Activated T-helper 1 cell treated with anti-CD3 and anti-CD28 coated beads, Interleukin-2, amount 50 U/mL, for 16 hours (primary cell): ENCODE measurements at places on chromosomes 3 and 15.

GRCh38 chr3:152285509-152285908 lies 16.8 kb downstream of the MBNL1 start:
- DNase-seq, result no peak

- DNase-seq, result no peak
These were observed 34.6 kb downstream of the GASK1A start for GRCh38 chr3:43013743-43014155.

DNA sequence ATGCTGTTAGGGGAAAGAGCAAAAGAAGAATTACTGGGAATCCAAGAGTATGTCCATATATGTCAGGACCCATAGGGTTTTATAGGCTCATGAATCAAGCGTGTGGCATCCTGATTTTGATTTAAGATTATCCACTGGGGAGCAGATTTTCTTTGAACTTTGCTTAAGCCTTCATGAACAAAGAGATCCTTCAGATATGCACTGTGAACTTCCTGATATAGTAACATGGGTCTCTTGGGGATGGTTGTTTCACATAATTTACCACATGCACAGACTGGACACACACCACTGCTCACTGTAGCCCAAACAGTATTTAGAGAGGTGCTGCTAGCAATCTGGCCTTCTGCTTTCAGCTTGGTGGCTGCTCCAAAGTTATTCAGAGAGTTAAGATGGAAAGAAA lies 200.9 kb upstream of the ZPLD1 start:
- DNase-seq, result no peak

DNA sequence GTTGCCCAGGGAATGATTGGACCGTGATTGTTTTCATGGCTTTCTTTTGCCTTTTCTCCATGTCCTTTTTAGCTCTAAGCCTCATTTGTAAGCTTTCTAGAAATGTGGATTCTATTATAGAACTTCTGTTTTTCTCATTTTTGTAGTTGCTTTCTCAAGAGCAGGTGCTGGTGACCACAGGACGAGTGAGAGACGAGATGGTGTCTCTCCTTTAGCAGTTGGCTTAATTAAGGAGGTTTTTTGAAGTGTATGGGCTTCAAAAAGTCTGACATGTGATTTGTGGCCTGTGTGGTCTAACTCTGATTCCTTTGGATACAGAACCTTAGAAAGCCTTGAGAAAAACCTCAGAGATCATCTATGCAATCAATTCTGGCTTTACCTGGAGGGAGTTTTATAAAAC lies 292.8 kb downstream of the LPP start:
- no peak for DNase-seq

- no peak for DNase-seq
These were observed 20.4 kb upstream of the RIOX2 start for GRCh38 chr3:97992547-97993173.

- no peak for DNase-seq
These were observed 621.7 kb downstream of the ZPLD1 start for GRCh38 chr3:103056542-103056941.

DNA sequence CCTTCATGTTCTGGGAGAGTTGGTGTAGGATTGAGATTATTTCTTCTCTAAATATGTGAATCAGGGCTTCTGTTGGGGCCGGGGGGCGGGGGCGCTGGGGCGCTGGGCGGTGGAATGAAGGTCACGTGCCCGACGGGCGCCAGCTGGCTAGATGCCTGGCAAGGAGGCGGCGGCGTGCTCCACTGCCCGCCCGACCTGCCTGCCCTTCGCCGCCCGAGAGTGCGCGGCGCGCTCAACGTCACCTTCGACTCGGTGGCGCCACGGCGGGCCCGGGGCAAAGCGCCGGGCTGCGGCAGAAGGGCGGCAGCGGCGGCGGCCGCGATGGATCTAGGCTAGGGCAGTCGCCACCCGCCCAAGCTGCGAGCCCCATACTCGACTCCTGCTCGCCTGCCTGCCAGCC lies 47.0 kb upstream of the LHFPL4 start:
- no peak for DNase-seq

- DNase-seq, result no peak
These were observed 13.6 kb upstream of the CNBP start for GRCh38 chr3:129197321-129197720.

GRCh38 chr3:52681596-52681995 lies 4.1 kb downstream of the PBRM1 start:
- DNase-seq, result no peak

- no peak for DNase-seq
These were observed 115.8 kb downstream of the EPHA3 start for GRCh38 chr3:89223188-89223587.

- DNase-seq, result no peak
These were observed 9.6 kb upstream of the FAM174B start for GRCh38 chr15:92665100-92665555.

GRCh38 chr3:25212736-25213135 lies 215.3 kb upstream of the RARB start:
- DNase-seq, result no peak

DNA sequence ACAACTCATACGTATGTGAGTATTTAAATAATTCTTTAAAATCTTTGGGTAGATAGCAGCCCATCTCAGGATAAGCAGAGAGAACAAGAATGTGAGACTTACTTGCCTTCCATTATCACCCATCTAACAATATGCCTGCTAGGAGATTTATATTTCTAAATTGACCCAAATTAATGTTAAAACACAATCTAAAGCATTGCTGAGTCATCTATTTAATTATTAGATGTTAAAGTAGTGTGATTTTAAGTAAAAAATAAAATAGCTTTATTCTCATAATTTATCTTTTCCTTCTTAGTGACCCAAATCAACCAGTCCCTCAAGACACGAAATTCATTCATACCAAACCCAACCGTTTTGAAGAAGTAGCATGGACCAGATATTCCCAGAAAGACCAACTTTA lies 578.9 kb upstream of the NAALADL2 start:
- DNase-seq, result no peak

DNA sequence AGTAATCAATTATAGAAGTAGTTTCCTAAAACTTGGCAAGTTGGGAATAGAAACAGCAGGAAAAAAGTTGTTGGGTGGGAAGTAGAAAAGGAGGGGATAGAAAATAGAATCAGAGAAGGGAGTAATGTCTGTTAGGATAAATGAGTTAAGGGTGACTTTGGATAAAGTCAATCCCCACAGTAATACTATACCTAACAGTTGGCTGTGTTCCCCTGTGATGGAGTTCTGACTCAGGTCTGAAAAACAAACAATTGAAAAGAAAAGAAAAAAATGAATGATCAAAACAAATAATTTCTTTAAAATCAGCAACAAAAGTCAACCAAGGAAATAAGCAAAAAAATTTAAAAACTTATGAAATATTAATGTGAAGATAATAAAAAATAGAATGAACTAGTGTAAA lies 50.3 kb downstream of the EMC4 start:
- no peak for DNase-seq

DNA sequence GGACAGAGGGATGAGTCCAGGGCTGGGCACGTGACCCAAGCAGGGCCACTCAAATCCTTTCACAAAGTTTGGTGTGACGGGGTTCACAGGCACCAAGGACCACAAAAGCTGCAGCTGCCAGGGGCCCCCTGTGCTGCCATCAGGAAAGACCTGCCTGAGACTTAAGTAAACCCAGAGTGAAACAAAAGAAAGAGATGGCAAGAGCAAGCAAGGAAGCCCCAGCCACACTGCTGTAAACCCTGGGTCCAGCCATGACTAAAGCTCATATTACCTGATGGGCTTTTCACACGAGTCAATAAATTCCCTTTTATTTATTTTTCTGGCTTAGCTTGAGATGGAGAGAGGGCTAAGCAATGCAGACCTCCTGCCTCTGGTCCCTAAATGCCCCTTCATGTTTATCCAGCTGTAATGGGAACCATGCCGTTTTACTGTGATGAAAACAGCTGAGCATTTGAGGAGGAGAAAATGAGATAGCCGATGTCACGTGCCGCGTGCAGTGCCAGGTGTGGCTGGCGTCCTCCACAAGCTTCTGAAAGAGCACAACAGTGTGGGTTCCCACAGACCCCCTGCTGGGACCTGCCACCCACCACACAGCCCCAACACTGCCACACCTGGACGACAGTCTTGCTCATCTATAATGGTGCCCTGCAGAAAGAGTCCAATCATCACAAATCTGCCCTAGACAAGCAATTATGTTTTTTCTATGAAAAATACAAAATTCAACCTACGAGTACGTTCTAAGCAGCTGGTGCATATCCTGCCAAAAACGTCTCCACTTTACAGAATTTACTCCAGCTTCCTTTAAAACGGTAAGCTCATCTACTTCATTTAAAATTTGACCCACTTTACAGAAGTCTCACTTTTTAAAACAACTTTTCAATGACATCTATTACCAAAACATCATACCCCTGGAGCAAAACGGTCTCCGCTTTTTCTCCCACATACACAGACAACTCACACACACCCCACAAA lies 34.2 kb downstream of the ADAMTS17 start:
- DNase-seq, result no peak

- DNase-seq, result no peak
These were observed 7.5 kb downstream of the ARHGAP31 start for GRCh38 chr3:119301662-119302061.

- DNase-seq, result no peak
These were observed 112.8 kb upstream of the TLE3 start for GRCh38 chr15:70210528-70210927.

DNA sequence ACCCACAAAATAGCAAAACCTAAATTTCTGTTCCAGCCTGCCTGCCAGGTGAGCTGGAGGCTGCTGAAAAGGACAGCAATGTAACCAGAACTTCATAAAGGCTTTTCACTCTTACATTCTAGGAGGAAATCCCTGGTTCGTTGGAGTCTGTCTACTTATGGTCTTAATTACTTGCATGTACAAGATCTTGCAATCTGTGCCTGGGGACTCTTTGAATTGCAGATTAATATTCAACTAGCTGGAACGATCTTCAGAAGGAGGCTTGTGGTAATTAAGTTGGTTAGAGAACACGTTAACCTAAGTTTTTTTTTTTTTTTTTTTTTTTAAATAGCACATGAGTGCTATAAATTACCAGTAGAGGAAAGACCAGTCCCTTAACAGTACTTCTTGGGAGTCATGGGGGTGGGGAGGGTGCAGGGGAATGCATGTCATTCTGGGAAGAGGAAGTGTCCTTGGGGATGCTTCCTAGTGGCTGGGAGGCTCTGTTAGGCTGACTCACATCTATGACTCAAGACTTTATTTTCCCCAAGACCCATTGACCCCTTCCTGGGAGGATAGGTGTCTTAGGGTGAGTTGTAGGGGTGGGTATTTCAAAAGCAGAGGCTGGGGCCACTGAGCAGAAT lies 139.8 kb downstream of the RAB11A start:
- DNase-seq, result no peak

GRCh38 chr3:57076422-57076951 lies 16.0 kb downstream of the SPATA12 start:
- DNase-seq, result no peak

GRCh38 chr3:69214241-69214640 lies 91.8 kb upstream of the LMOD3 start:
- no peak for DNase-seq

- no peak for DNase-seq
These were observed 169.6 kb upstream of the GADL1 start for GRCh38 chr3:31064021-31064420.

DNA sequence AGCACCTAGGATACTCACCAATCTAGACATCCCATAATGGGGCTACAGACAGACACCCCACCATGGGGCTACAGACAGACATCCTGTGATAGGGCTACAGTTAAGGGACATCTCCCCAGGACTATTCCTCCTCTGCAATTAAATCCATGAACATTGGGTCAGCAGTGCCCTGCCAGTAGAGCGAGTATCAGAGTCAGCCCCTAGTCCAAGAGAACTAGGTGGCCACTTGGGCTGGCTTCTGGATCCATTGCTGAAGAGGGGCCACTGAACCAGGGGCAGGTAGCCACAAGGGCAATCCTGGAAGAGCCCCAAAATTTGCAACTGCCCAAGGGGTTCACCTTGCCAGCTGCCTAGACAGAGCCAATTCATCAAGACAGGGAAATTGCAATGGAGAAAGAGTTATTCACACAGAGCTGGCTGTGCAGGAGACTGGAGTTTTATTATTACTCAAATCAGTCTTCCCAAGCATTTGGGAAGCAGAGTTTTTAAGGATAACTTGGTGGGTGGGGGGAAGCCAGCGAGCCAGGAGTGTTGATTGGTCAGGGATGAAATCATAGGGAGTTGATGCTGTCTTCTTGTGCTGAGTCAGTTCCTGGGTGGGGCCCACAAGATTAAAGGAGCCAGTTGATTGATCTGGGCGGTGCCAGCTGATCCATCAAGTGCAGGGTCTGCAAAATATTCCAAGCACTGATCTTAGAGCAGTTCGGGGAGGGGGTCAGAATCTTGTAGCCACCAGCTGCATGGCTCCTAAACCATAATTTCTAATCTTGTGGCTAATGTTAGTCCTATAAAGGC lies 170.2 kb upstream of the SMAD3 start:
- DNase-seq, result no peak

DNA sequence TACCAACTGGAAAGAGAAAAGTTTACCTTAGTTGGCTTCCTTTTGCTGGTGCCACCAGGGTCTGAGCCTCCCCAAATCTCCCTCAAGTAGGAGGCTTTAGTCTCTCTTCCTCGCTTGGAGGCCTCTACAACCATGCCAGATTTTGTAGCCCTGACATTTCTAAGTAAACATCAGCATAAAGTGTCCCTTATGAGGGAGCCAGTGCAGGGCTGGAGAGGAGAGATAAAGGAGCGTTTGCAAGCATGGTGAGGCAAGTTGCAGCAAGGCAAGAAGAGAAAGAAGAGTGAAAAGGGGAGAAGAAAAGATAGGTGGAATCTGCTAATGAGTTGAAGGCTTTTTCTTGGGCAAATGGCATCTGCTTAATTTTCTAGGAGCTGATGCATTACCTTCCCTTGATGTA lies 82.7 kb upstream of the FNDC3B start:
- DNase-seq, result no peak

- DNase-seq, result no peak
These were observed 412.5 kb downstream of the SOX2 start for GRCh38 chr3:182124187-182124586.

GRCh38 chr3:8441969-8442559 lies 59.6 kb upstream of the LMCD1 start:
- no peak for DNase-seq

- no peak for DNase-seq
These were observed 14.9 kb downstream of the C3orf33 start for GRCh38 chr3:155791190-155791589.

DNA sequence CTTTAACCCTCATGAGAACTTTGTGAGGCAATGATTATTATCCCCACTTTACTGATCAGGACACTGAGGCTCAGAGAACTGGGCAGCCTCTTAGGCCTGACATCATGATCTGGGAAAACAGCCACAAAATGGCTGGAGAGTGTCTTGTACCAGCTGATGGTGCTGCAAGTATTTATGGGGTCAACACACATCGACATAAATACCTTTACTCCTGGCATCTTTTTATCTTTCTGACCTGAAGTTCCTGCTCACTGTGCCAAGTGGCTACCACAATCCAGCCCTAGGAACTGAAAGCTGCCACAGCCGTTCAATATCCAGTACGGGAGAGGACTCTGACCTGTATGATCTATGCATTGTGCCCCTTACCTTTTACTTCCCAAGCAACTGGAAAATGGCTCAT lies 29.2 kb upstream of the MUC13 start:
- DNase-seq, result no peak

GRCh38 chr3:171328419-171329082 lies 131.7 kb downstream of the TNIK start:
- peak; percentile 5 for DNase-seq

GRCh38 chr15:96331144-96331944 lies 844 bp downstream of the NR2F2 start:
- no peak for DNase-seq
